ENCODE measurements at places on chromosomes 16 and 17.
A peak's percentile ranks its signal among the peaks of the same experiment; 100 is the strongest.

GRCh38 chr16:31032736-31033708, at the start of gene STX4:
Gene STX4 (plus strand): TSS chr16:31033558. CDS start chr16:31033806, 248 bp downstream.
- DNase-seq: peak; percentile 98

GRCh38 chr17:673200-673681, 41.4 kb downstream of the VPS53 start:
- DNase-seq: no peak

- DNase-seq: no peak
Observed at GRCh38 chr17:42698736-42699414, 16.5 kb downstream of the CNTNAP1 start.

- DNase-seq: no peak
Observed at GRCh38 chr16:12455287-12455798, 348.3 kb downstream of the CPPED1 start.

- DNase-seq: no peak
Observed at GRCh38 chr16:3112881-3113574, 642 bp downstream of the ZNF205 start.

GRCh38 chr17:44115585-44116415, 7.6 kb downstream of the HDAC5 start:
- DNase-seq: no peak
